ENCODE measurements at places on chromosomes 6 and 20. TPM values are rescaled to one million over a fixed set of nuclear protein-coding genes. Genes with fewer than 3 reads are reported as not detected.

DNA sequence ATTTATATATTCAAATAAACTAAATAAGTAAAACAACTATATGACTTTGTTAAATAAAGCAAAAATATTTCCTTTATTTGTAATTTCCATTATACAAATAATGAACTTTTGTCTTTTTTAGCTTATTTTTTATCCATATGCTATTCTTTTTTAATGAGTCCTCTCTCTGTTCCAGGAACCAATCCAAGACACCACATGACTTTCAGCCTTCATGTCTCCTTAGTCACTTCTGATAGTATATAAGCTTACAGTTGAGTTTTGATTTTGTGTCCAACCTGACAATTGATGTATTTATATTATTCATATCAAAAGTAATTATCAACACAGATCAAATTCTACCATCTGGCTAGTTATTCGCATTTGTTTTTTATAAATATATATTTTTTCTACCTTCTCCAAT lies 582.3 kb upstream of the GJE1 start:
- no peak for DNase-seq

DNA sequence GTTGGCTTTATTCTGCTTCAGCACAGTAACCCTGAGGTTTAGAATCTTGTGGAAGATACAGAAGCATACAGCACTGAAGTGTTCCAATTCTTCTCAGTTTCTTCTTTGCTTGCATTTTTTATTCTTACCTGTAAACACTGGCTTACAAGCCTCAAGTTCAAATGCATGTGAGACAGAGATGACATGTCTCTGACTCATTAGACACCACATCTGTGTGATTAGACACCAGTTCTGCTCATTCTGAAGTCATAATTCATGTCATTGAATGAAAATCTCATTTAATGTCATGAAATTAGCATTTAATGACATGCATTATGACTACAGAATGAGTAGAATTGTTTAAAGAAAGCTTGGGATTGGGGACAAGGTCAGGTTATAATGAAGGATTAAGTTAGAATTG lies 5.8 kb downstream of the GZF1 start:
- no peak for DNase-seq

Gene LY6G6C
- total RNA-seq = 1.3 TPM

Gene FRK
- 2.7 TPM for total RNA-seq

DNA sequence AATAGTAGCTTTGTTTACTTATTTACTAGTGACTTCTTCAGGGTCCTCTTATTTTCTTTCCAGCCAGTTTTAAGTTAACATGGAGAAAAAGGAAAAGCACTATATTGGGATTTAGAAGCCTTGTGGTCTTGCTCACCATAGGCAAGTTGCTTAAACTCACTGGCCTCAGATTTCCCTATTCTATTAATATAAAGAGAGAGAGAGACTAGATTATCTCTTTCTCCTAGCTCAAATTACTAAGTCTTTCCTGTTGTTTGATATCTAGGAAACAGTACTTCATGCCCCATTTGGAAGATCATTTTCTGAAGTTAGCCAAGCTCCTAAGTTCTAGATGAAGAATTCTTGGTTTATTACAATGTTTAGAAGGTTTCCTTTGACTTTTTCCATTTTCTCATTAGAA lies 32.5 kb downstream of the CTNNBL1 start:
- DNase-seq = no peak

DNA sequence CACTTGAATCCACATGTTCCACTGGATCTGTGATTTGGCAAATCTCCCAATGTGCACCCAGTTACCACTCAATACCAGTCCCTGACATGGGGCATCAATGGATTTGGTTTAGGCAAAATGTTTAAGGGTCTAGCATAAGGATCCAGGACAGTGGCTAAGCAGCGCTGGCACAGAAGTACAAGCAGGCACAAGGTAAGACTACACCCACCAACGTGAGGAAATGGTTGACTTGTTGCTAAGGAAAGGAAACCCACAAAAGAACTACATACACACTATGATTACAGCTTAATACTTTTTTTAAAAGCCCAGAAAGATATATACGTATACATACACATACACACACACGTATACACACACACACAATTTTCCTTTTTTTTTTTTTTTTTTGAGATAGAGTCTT lies 79.0 kb downstream of the DNAAF9 start:
- no peak for DNase-seq

DNA sequence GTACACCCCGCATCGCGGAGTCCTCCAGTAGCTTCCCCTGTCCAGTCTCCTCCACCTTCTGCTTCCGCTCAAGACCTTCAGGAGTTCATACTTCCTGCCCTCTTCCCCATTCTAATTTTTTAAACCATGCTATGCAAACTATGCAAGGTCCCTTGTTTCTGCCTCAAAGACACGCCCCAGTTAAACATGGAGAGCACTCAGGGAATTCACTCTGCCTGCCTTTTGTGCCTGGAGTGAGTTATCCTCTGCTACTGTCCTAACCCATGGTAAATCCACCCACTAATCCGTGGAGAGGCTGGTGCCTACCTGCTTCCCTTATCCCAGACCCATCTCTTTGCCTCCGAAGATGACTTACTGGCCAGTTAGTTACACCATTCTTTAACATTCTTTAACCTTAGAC lies 473.7 kb upstream of the JARID2 start:
- no peak for DNase-seq

GRCh38 chr6:44730771-44731391 lies 343.4 kb downstream of the CDC5L start:
- no peak for DNase-seq

- DNase-seq = no peak
Measured at GRCh38 chr6:32774426-32774825, 11.1 kb upstream of the HLA-DQB2 start.

Gene ARMH2
- total RNA-seq = not detected

DNA sequence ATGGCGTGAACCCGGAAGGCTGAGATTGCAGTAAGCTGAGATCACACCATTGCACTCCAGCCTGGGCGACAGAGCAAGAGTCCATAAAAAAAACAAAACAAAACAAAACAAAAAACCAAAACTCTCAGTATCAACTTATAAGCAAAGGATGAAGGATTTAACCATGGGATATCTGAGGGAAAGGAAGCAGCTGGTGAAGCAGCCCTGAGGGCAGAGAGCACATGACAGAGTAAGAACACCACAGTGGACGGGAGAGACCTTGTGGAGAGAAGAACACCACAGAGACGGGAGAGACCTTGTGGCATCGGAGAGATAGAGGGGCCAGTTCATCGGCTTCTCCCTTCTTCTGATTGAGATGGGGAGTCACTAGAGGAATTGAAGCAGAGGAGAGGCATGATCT lies 697.2 kb downstream of the HDGFL1 start:
- DNase-seq = no peak

DNA sequence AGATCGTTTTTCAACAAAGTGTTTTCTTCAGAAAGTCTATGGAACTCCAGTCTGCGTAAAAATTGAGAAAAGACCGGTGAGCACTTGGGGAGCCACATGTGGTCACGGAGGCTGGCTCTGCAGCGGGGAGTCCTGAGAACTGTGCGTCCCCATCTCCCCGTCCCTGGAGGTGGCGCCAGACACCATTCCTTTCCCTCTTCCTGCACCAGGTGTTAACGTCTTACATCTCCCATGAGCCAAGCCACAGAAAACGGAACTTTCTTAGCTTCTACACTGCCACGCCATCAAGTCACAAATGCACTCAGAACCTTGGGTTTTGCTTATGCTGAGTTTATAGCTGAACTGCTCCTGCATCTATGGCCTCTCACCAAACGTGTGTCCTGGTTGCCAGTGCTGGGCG lies 62.6 kb downstream of the GINS1 start:
- DNase-seq = no peak

DNA sequence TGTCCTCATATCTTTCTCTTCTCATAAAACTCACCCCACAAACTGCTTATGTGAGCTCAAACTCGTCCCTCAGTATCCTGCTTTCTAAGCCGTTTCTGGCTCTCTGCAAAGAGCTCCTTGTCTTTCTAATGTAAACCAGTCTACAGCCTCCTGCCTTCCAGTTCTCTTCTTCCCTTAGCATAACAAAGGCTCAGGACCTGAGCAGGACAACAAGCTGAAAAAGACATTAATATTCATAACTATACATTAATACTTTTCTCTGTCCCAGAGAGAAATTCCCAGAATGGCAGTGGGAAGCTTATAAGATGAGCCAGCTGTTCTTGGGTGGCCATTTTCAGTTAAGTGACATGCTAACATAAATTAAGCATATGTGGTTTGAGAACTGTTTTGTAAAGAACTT lies 207.0 kb upstream of the TCF21 start:
- no peak for DNase-seq
